ENCODE measurements at places on chromosomes 2 and 18.

DNA sequence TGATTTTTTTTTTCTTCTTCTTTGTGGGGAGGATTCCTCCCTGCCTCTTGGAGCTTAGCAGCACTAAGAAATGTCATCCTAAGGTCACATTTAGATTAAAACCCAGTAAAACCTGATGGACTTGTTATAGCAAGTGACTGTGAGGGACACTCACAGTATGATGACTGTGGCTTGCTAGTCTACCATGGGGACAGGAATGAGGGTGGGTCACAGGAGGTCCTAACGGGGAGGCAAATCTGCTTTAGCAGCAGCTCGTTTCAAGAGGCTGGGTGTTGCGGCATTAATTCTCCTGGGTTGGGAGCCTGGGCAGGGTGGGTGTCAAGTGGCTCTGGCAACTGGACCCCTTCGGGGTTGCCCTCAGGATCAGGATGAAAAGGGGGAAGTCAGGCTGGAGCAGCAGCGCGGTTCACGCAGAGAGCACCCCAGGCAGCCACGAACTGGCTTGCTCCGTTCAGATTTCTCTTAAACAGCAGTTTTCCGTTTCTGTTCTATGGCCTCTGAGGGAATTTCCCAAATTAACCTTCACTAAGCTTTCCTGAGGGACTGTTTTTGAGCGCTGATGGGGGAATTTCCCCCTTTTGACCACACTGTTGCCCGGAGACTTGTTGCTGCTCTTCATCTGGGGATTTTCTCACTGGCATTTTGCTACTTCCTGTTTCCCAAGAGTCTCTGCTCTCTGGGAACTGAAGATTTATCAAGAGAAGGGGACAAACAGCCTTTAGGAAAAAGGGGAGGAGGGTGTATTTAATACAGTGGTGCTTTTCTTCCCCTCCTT is 59.8 kb upstream of the PELI1 start:
- no peak for DNase-seq

DNA sequence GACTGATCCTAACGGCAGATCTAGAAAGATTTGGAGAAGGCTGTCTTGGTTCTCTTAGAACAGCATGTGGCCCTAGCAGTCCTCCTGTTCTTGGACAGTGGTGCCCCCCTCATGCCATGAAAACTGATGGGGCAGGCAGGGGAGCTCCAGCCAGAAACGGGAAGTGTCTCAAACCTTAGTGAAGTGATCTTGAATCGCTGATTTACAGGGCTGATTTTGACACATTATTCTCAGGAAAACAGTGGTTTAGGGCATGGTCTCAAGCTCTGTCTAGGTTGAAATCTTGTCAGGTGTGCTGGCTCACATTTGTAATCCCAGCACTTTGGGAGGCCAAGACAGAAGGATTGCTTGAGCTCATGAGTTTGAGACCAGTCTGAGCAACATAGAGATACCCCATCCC is 37.8 kb downstream of the SRSF7 start:
- DNase-seq, result no peak

DNA sequence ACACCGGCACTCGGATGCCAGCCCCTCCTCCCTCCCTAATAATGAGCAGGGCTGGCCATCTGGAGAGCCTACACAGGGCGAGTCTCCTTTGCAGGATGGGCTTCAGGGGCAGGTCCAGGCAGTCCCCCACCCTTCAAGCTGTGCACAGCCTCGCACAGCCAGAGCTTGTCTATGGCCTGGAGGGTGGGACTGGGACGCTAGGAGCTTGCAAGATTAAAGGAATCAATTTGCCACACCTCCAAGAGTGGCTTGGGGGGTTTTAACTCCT is 43.9 kb upstream of the OTOF start:
- DNase-seq, result no peak

- no peak for DNase-seq
These were observed 17.2 kb downstream of the EPHA4 start for GRCh38 chr2:221554769-221555493.

DNA sequence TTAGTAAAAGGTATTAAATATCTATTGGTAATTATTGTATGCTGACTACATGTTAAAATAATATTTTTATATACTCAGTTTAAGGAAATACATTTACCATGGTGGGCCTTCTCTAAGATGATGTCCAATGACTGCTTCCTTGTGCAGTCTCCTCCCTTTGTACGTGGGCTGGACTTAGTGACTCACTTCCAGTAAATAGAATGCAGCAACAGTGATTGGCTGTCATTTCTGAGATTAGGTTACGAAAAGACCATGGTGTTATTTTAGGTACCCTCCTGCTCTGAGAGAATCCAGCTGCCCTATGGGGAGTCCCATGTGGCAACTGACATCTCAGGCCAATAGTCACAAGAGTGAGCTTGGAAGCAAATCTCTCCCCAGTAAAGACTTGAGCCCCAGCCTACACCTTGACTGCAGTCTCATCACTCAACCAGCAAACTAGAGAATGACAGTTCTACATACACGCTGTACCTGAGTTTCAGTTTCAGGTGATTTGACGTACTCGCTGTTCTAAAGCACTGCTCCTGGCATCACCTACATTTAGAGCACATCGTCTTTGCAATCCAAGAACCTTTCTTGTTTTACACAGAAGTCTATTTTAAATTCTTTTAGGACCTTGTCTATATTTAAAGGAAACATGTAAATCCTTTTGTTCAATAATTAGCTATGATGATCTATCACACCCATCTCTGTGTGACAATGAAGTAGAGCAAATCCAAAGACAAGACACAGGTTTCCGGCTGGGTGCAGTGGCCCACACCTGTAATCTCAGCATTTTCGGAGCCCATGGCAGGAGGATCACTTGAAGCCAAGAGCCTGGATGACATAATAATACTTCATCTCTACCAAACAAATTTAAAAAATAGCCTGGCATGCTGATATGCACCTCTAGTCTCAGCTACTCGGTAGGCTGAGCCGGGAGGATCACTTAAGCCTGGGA is 87.2 kb downstream of the COBLL1 start:
- no peak for DNase-seq

- no peak for DNase-seq
These were observed 62.5 kb downstream of the DAW1 start for GRCh38 chr2:227933884-227934283.

GRCh38 chr2:149164296-149164695 is 125.8 kb downstream of the LYPD6B start:
- no peak for DNase-seq

DNA sequence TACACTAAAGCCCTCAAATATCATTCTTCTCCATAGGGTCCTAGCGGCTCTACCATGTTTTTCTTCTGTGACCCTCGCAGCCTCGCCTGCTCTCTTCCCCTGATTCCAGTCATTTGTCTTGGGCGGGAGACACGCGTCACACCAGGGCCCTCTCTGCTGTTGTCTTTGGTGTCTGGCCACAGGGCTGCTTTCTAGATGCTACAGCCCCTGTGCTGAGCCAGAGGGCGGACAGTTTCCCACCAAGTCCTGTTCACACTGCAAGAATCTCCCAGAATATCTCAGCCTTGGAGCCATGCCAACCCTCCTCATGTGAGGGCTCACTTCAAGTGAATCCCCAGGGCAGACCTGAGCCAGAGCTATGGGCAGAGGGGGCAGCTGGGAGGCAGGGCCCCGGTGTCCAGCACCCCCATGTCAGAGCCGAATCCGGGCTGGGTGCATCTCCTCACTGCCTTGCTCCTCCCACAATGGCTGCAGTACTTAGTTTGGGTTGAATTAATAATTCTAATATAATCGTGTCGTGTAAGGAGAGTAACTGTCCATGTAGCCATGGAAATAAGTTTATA is 42.1 kb downstream of the DIPK1C start:
- DNase-seq, result no peak
